ENCODE measurements at places on chromosomes 5 and 9.

GRCh38 chr5:77133061-77133758, 46.1 kb upstream of the ZBED3 start:
- no peak for DNase-seq

DNA sequence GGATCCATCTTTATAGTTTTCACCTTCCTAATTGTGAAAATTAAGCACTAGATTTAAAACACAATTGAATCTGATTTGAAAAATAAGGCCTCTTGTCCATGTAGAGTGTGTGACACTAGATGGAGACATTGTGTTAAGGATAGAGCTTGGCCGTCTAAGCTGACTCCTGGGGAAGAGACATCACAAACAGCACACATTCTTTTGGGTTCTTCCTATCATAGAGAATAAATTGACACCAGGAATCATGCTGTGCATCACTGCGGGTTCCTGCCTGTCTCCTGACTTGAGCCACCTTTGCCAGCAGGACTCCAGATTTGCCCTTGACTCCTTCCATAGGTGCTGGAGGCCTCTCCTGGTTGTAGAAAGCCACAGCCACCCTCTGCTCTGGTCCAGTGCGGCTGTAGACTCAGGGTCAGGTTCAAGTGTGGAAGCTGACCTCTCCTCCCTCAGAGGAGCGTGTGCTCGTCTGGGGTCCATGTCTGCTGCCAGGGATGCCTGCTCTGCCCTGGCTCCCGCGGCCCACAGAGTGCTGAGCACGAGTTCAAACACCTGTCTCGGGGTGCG, 11.2 kb downstream of the ROPN1L start:
- no peak for DNase-seq

- DNase-seq = no peak
Measured at GRCh38 chr5:145471026-145471425, 364.1 kb downstream of the PRELID2 start.

- DNase-seq = no peak
Measured at GRCh38 chr9:37938121-37938891, 34.4 kb upstream of the SLC25A51 start.

DNA sequence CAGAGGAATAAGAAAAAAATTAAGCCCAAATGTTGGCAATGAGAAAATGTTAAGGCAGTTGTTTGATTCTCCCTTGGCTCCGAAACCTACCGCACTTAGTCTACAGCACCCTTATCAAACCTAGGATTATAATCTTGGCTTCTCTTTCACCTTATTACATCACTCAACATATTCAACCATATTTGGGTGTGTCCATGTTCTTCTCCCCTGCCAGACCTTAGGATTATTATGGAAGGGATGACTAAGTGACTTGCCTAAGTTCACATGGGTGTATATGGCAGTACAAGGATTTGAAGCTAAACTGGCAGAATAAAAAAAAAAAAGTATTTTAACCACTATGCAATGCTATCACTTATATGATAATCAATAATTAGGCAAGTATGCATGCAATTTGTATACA, 76.4 kb downstream of the PLK2 start:
- DNase-seq = no peak

DNA sequence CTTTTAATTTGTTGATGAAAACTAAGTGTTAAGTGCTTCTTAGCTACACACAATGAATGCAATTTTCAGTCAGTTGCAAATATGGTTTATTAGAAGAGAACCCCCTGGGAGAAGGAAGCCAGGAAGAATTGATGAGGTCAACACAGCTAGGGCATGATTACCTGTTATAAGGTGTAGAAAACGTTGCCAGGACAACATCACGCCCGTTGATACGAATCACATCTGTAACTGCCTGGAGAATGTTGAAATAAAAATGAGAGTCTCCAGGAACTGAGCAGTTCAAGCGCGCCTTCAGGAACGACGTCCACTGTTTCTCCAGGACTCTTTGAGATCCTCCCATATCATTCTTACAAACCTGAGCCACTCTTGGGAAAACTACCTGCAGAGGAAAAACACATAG, 88.0 kb downstream of the SEMA6A start:
- DNase-seq = no peak

GRCh38 chr5:169980418-169981053, at the start of gene INSYN2B:
Gene INSYN2B, minus strand, starts transcription at chr5:169980495. Its CDS starts 96,597 bp downstream, at chr5:169883898.
- DNase-seq = no peak

All from activated CD8-positive, alpha-beta memory T cell treated with anti-CD3 and anti-CD28 coated beads for 48 hours (primary cell).